ENCODE measurements at places on chromosomes 6 and 20. TPM values are rescaled to one million over a fixed set of nuclear protein-coding genes. Genes with fewer than 3 reads are reported as not detected.

GRCh38 chr6:128482642-128483041, 37.8 kb downstream of the PTPRK start:
- H3K4me3 ChIP-seq: no peak overlapping the region
- peaks cover 9% of the 10 kb centered on the region for H3K4me1 ChIP-seq
- no peaks in the 10 kb centered on the region for H3K36me3 ChIP-seq
- no peaks in the 10 kb centered on the region for H3K27me3 ChIP-seq

DNA sequence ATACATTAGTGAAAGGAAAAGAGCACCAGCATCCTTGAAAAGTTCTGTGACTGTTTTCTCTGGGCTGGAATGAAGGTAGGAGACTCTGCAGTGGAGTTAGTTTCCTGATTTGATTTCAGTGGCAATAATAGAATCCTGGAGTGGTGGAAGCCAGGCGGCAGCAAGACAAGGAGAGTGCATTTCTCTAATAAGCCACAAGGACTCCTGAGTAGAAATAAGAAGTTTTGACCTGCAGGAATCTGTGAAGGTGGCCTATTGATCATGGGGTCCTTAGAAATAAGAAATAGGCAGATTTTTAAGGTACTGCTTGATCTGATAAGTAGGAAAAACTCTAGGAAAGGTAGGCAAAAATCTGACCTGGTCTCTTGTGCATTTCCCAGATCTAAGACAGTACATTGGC, 68.4 kb upstream of the ELOVL5 start:
- H3K36me3 ChIP-seq: no peaks in the 10 kb centered on the region
- no peak for DNase-seq
- no peaks in the 10 kb centered on the region for H3K4me1 ChIP-seq
- H3K27me3 ChIP-seq: peaks cover 9% of the 10 kb centered on the region
- H3K27ac ChIP-seq: no peak overlapping the region
- no peak overlapping the region for H3K4me3 ChIP-seq

GRCh38 chr6:90989763-90990162, 402.9 kb upstream of the MAP3K7 start:
- no peak overlapping the region for H3K27ac ChIP-seq
- no peak overlapping the region for H3K4me3 ChIP-seq
- DNase-seq: no peak
- no peaks in the 10 kb centered on the region for H3K27me3 ChIP-seq
- no peaks in the 10 kb centered on the region for H3K36me3 ChIP-seq

The C6orf118 gene
- not detected for total RNA-seq
